Heart right ventricle (tissue), 16 donors: ENCODE measurements at places on chromosomes 1 and 21. TPM values are rescaled to one million over a fixed set of nuclear protein-coding genes. Genes with fewer than 3 reads are reported as not detected.

GRCh38 chr1:44655609-44656008, 18.7 kb downstream of the TMEM53 start:
- no peak for DNase-seq

DNA sequence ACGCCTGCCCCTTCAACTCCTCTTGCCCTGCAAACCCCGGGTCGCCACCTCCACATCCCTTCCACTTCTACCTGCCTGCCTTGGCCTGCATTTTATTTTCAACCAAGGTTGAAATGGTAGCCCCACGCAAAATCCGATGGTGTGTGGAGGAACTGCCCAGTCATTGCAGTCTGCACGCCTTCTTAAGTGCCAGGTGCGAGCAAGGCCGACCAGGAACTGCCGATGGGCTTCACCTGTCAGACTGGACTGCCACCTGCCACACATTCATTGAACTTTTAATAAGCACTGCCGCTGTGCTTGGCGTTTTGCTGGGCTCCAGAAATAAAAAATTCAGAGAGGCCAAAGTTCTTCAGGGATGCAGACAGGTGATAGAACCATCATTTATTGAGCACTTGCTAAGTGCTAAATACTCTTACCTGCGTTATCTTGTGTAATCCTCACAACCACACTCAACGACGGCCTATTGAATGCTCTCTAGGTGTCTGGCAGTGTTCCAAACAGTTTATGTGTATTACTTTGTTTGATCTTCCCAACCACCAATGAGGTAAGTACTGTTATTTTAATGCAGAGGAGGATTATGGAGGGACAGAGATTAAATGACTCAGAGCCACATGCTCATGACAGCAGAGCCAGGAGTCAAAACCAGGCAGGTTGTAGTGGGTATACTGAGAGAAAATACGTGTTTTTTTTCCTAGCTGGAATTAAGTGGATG, 36.2 kb downstream of the CACHD1 start:
- DNase-seq: no peak

DNA sequence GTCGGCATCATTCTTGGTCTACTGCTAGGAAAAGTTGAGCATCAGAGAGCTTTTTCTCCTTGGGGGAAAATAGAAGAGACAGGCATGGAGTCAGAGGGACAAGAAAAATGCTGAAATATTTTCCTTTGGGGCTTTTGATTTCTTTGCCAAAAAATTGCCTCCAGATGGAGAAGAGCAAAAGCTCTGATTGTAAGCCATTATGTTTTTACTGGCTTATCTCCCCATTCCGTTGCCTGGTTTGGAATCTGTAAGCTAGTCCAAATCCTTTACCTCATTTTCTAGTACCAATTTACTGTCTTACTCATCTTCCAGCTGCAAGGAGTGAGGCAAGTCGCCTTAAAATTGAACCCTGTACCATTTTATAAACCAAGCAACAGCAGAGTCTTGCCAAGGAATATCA, 23.3 kb upstream of the NBL1 start:
- no peak for DNase-seq

- no peak for DNase-seq
These were observed 28.6 kb downstream of the ZNF644 start for GRCh38 chr1:90993245-90993644.

DNA sequence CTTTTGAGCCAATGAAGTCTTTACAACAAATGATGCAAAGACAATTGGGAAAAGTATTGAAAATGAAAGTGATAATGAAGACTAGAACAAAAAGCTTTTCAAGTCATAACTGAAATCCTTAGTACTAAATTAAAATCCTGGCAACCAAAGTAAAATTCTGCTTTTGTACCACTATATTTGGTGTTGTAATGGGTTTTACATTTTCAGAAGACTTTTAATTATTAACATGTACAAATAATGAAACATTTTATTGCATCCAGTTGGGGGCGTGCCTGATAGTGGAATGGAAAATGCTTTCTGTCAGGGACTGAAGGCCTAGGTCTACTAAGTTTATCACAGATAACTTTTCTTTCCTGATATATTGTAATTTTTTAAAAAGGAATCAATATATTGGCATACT, 89.4 kb downstream of the SDCCAG8 start:
- DNase-seq: no peak

GRCh38 chr1:65577278-65577677, 156.8 kb downstream of the LEPR start:
- no peak for DNase-seq

- no peak for DNase-seq
These were observed 3.8 kb downstream of the SLC22A15 start for GRCh38 chr1:115980156-115980555.

- no peak for DNase-seq
These were observed 4.7 kb downstream of the C1orf35 start for GRCh38 chr1:228098323-228098931.

DNA sequence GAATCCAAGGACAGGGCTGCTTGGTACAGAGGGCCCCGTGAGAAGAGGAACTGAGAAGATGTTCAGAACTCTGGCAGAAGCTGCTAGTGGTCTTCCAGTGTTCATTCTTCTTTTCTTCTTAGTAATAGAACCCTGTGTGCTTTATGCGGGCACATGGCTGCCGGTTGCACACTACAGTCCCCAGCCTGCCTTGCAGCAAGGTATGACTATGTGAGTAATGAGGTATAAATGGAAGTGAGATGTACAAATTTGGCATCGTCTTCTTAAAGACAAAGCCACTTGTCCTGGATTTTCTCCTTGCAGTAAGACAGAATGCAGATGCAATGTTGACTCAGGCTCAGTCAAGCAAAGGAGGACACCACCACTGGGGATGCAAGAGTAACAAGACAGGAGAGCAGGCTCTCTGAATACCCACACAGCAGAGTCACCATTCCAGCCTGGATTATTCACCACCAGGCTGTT, 15.0 kb upstream of the ATP1B1 start:
- no peak for DNase-seq

DNA sequence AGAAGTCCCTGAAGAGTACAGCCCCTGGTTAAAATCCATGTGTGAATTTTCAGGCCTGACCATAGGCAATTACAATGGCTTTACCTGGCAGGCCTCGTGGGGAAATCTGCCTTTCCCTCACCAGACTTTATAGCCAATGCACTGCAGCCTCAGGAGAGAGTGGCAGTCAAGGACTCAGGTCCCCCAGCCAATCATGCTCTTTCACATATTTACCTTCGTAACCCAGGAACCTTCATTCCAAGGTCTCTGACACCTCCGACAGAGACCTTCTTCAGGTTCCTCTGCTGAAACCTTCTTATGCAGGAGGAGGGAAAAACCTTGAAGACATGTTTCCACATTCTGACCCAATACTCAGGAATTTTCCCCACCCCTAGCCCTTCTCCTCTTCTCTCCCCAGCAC, 118.9 kb downstream of the FASLG start:
- no peak for DNase-seq

GRCh38 chr1:170594066-170594626, 62.2 kb downstream of the GORAB start:
- no peak for DNase-seq

DNA sequence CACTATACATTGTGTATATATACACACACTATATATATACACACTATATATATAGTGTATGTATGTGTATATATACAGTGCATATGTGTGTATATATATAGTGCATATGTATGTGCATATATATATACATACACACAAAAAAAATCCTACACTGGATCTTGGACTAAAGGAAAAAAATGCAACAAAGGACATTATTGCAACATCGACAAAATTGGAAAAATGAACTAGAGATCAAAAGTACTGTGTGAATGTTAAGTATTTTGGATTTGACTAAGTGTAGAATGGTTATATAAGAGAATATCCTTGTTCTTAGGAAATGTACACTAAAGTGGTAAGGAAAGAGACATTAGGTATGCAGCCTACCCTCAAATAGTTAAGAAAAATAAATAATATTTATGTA, 36.5 kb downstream of the SMYD3 start:
- no peak for DNase-seq

DNA sequence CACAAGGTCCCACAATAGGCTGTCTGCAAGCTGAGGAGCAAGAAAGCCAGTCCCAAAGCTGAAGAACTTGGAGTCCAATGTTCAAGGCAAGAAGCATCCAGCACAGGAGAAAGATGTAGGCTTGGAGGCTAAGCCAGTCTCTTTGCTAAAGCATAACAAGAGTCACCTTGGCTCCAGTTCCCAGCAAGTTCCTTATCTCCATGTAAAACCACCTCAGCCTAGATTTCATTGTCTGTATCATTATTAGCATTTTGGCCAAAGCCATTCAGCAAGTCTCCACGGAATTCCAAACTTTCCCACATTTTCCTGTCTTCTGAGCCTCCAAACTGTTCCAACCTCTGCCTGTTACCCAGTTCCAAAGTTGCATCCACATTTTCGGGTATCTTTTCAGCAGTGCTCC, 36.9 kb downstream of the PIGM start:
- DNase-seq: no peak

DNA sequence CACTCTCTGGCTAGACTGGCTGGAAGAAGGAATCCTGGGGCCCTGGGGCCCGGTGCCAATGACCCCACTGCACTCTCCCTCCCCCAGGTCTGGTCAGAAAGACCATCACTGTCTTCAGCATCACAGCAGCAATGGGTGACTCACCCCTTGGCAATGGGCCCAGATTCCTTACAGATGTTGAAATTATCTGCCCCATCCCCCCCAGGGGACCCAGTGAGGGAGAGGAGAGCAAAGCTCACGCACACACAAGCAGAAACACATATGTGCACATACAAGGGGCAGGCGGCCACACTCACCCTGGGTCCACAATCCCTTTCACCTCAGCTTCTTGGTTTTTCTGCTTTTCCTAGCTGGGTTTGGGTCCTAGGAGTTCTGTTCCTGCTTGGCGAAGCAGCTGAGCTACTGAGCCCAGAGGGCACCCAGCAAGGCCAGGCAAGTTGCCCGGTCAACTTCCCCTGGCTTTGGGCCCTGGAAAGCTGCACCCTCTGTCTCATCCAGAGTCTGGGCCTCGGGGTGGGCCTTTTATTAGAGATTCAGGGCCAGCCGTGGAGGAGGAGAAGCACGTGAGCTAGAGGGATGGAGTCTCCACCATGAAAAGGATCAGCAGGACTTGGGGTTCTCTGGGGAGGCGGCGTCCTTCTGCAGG, 2.6 kb downstream of the COL16A1 start:
- peak; percentile 89 for DNase-seq

GRCh38 chr1:9835758-9836631, 12.2 kb upstream of the CLSTN1 start:
- DNase-seq: peak; percentile 28

- DNase-seq: no peak
These were observed 1.5 kb upstream of the S100B start for GRCh38 chr21:46606427-46606813.

- no peak for DNase-seq
These were observed 35.0 kb downstream of the MTOR start for GRCh38 chr1:11227106-11228077.

DNA sequence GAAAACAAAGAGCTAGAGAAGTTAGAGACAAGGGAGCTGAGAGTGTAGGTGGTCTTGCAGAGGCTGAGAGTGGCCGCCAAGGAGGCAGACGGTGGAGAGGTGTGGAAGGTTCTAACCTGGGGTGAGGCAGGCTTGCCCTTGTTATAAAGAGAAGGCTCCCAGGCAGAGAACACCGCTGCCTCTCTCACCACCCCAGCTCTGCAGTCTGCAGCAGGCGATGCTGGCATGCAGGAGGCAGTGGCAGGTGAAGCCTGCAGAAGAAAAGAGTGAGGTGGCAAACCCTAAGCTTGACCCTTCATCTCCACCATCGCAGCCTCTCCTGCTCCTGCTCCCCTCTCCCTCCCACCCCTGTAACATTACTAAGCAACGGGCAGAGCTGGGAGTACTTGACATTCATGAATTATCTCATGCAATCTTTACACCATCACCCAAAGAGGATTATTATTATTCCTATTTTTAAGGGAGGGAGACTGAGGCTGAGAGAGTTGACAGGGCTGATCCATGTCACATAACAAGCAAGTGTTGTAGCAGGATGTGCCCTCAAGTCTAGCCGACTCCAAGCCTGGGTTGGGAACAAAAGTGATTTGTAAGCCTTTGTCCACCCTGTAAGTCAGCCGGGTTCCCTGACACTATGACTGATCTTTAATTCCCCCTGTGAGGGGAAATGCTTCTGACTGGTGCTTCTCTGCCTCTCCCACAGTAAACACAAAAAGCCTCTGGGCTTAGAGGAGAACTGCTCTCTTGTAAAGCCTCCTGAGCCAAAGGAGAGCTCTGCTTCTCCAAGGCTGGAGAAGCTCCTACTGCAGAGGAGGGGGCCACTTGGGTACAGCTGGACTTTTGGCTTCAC, 36.1 kb downstream of the KANK4 start:
- DNase-seq: no peak

NUDT4B gene
- 0.52 TPM for total RNA-seq

GOLT1A gene
- not detected for total RNA-seq

MRPS14 gene
- total RNA-seq: 25.1 TPM

HCN3 gene
- 0.68 TPM for total RNA-seq

BSND gene
- total RNA-seq: not detected

CELSR2 gene
- total RNA-seq: 5.3 TPM

HHIPL2 gene
- not detected for total RNA-seq
